ENCODE measurements at places on chromosomes 13 and 19. TPM values are rescaled to one million over a fixed set of nuclear protein-coding genes. Genes with fewer than 3 reads are reported as not detected.

- no peak overlapping the region for H3K4me3 ChIP-seq
- no peaks in the 10 kb centered on the region for H3K27me3 ChIP-seq
- H3K36me3 ChIP-seq: peaks cover 5% of the 10 kb centered on the region
- peaks cover 13% of the 10 kb centered on the region for H3K4me1 ChIP-seq
Observed at GRCh38 chr19:38736413-38737280, 7.6 kb downstream of the CAPN12 start.

- H3K4me1 ChIP-seq: no peaks in the 10 kb centered on the region
- peaks cover 32% of the 10 kb centered on the region for H3K36me3 ChIP-seq
- H3K27ac ChIP-seq: no peak overlapping the region
- no peaks in the 10 kb centered on the region for H3K27me3 ChIP-seq
Observed at GRCh38 chr19:9757544-9758501, 10.7 kb downstream of the ZNF846 start.

The C1QTNF9B gene
- total RNA-seq: 0.56 TPM

The LYL1 gene
- total RNA-seq: 0.28 TPM

The TMPRSS9 gene
- total RNA-seq: not detected

The ZSCAN1 gene
- not detected for total RNA-seq

The CEACAM16 gene
- total RNA-seq: not detected

The VWA8 gene
- total RNA-seq: 19.7 TPM

Data from IMR-90 (cell line).